ENCODE measurements at places on chromosomes 13 and 19.

DNA sequence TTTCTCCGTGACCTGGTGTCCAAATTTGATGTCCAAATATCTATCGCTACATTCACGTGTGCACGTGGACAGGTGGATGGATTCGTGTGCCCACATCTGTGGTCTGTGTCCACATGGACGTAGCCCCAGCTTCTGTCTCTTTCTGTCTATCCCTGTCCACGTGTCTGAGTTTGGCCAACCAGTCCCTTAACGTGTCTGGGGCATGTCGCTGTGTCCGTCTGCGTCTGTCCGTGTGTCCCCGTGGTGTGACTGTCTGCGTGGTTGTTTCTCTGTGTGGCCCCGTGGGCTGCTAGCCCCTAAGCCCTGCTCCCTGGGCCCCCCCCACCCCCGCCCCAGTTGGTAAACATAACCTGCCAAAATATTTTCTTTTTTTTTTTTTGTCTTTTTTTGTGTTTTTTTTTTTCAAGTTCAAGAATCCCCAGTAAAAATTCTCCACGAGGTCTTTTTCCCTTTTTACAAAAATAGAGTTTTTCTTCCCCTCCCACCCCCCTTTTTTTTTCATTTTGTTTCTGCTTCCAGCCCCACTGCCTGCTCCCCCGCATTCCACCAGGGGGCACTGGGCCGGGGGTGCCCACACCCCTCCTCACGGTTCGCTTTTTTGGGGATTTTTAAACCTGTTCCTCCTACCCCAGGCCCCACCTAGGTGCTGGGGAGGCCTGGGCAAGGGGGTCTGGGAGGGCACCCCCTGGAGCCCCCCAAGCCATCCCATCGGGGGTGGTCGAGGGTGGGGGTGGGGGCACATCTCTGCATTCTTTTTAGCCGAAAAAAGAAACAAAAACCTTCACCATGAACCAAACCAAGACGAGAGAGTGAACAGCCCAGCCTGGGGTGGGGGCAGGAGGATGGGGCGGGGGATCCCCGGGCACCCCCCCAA is 18.3 kb downstream of the PRKCSH start:
- no peak for DNase-seq

GRCh38 chr13:114212158-114212495 is 22.6 kb upstream of the CDC16 start:
- DNase-seq: peak; percentile 1

DNA sequence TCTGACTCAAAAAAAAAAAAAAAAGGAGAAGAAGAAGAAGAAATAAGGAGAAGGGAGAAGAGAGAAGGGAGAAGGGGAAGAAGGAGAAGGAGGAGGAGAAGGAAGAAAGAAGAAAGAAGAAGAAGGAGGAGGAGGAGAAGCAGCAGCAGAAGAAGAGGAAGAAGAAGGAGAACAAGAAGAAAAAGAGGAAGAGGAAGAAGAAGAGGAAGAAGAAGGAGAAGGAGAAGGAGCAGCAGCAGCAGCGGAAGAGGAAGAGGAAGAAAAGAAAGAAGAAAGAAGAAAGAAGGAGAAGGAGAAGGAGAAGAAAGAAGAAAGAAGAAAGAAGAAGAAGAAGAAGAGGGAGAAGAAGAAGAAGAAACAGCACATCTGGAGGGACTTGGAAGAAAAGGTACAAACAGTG is 4.1 kb upstream of the CNN1 start:
- no peak for DNase-seq

DNA sequence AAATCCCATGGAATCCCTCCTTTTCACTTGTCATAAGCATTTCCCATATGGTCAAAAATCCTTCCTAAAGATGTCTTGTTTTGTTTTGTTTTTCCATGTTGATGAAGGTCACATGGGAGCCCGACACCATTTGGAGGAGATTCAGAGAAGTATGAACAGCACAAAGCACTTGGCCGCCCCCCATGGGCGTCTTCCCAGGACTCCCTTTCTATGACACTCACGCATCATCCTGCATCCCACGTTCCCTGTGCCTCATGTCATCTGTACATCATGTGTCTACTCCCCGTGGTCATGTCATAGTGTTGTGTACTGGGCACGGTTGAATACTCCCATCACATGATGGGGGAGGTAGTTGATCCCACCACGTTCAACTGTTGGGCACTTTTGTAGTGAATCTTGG is 2.0 kb downstream of the ZSCAN1 start:
- DNase-seq: no peak

- no peak for DNase-seq
Measured at GRCh38 chr13:33372251-33372919, 86.8 kb upstream of the STARD13 start.
